ENCODE measurements at places on chromosomes 1 and 21.

DNA sequence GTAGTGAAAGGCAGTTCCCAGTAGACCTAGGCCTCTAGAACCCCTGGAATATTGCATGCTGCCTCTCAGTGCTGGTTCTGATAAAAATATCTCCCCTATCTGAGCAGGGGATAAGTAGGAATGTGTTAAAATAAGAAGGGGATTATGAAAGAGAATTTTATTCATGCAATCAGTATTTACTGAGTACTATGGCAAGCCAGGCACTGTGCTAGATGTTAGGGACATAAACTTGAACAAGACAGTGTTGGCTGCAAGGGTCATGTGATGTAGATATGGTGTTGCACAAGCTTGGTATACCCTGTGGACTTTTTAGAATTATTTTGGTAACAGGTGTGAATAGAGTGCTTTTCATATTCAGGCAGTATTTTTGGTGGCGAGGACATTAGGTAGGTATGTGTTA, 23.6 kb downstream of the NOS1AP start:
- DNase-seq, result no peak

- DNase-seq, result no peak
Observed at GRCh38 chr1:114496089-114496488, 14.9 kb downstream of the TRIM33 start.

DNA sequence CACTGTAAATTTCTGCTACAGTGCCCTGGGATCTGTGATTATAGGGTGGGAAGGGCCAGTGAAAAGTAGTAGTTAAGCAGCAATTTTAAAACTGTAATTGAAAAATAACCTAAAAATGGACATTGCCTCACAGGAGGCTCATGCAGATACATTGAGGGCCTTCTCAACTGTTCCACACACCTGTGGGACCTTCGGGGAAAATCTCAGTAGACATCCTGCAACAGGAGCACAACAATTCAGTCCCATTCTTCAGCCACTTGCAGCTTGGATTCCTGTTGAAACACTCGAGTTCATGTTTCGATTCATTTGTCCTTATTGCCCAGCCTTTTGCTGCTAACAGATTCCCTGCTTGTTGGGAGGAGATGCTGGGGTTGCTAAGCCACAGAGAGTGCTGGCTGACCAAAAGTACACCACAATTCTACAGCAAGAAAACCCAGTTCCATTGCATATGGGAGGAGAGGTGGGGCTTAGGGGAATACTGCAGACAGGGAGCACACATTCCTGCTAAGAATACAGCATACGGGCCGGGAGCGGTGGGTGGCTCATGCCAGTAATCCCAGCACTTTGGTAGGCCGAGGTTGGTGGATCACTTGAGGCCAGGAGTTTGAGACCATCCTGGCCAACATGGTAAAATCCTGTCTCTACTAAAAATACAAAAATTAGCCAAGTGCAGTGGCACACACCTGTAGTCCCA, 4.5 kb downstream of the TMCC2 start:
- DNase-seq, result no peak

- DNase-seq, result no peak
Observed at GRCh38 chr1:41638086-41639024, 153.9 kb upstream of the EDN2 start.

GRCh38 chr1:206555473-206555935, 48.2 kb downstream of the RASSF5 start:
- DNase-seq, result no peak

DNA sequence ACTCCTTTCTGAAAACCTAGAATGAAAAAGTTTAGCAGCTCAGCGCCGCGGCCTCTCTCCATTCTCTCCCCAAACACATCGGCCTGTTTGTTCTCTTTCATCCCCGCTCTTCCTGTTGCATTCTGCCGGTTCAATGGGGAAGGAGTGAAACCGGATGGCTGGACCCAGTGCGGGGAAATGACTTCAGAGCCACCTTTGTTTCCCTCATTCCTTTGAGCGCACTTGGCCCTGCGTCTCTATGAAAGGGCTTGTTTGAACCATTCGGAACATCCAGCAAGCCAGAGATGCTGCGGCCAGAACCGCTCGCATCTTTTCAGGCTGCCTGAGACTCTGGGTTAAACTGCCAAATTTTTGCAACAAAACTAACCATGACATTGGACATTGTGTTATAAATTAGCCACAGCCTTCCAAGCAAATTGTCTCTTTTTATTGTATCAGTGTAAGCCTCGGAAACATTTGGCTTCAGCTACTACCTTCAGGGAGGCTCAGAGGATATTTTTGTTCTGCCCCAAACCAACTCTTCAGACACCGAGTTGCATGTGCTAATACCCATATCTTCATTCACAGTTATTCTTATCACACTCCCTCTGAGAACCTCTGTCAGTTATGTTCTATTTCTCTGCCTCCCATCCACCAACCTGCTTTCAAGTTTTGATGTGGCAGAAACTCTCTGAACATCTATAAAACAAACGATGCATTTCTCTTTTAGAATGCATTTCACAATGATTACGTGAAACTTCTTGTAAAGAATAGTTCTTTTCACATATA, 5.1 kb upstream of the OLIG1 start:
- no peak for DNase-seq

DNA sequence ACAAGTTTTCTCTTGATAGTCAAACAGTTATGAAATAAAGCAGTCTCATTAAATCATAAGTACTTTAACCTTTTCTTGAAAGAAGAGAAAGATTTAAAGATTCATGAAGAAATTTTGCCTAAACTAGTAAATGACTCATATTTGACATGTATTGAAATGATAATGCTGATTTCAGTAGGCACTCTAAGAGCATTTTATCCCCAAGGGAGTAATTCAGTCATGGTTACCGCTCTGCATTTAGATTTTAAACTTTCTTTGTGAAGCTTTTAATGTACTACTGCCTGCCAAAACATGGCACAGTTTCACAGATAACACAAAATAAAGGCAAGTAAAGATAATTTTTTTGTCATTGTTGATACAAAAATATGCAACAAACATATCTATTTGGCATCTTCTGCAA, 6.8 kb downstream of the USH2A start:
- DNase-seq, result no peak

- DNase-seq, result no peak
Observed at GRCh38 chr21:9759972-9760371, 761.4 kb upstream of the TPTE start.

DNA sequence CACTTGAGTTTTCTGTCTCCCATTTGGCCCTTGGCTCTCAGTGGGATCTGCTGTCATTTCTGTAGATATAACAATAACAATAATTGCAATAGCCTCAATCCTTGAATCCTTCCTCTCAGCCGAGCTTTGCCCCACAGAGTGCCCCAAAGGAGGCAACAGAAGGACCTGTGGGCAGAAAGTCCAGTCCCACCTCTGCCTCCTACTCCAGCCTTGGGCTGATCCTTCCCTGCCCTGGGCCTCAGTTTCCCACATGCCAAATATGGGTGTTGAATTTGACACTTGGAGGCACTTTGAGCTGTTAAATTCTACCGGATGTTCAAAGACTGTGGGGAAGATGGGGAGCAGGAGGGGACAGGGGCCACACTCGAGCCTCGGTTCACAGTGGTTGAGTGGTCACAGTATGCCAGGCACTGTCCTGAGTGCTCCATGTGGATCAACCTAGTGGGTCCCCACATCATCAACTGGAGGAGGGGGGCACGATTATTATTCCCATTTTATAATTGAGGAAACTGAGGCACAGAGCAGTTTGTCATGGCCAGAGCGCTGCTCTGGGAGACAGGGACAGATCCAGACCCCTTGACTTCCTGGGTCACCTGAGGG, 307.1 kb downstream of the MATN1 start:
- DNase-seq, result no peak

GRCh38 chr1:161840363-161840762, 74.2 kb downstream of the ATF6 start:
- no peak for DNase-seq

GRCh38 chr1:2784854-2785630, 16.5 kb downstream of the TTC34 start:
- DNase-seq, result no peak

GRCh38 chr1:90761781-90762589, 44.9 kb upstream of the BARHL2 start:
- no peak for DNase-seq

GRCh38 chr1:56654126-56654923, 9.2 kb downstream of the PRKAA2 start:
- no peak for DNase-seq

DNA sequence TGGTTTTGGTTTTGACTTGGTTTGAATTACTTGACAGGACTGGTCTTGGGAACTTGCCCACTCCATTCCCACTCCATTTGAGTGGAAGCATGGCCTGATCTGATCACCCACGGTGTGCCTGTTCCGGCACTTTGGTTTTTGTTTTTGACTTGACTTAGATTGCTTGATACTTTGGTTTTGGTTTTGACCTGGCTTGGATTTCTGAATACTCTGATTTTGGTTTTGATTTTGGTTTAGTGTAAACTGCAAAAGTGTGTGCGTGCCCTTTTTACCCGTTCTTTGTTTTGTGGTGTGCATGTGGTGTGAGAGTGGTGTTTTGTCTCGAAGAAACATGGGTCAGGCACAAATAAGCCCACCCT, 50.0 kb downstream of the ADCY10 start:
- DNase-seq, result no peak

DNA sequence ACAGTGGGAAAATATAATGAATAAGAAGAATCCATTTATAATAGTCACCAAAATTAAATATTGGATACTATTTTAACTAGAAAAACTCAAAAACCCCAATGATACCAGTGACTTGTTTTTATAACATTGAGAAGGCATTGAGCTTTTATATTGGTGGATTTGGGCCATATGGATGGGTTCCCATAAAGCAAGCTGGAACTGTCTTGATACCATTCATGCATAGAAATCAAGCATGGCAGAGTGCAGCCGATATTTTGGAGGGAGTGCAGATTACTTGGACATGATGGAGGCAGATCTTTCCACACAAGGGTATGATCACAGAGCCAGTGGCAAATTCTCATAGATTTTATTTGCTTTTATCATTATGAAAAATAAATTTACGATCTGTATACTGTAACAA, 3.8 kb upstream of the RWDD3 start:
- DNase-seq, result no peak

DNA sequence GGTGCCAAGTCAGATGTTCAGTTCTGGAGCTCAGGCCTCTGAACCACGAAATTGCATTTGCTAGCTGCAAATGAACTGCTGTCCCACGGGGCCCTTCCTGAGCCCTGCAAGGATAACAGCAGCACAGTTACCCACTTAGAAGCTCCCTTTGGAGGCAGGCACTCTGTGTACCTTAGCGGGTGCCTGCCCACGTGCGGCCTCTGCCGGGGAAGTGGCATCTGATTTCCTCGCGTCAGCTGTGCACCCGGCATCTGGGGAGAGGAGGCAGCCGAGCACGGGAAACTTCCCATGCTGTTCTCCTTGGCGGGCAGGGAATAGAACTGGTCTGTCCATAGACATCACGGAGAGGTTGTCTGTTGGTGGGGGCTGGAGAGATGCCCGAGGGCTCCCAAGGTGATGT, 148.0 kb upstream of the C1orf174 start:
- no peak for DNase-seq

DNA sequence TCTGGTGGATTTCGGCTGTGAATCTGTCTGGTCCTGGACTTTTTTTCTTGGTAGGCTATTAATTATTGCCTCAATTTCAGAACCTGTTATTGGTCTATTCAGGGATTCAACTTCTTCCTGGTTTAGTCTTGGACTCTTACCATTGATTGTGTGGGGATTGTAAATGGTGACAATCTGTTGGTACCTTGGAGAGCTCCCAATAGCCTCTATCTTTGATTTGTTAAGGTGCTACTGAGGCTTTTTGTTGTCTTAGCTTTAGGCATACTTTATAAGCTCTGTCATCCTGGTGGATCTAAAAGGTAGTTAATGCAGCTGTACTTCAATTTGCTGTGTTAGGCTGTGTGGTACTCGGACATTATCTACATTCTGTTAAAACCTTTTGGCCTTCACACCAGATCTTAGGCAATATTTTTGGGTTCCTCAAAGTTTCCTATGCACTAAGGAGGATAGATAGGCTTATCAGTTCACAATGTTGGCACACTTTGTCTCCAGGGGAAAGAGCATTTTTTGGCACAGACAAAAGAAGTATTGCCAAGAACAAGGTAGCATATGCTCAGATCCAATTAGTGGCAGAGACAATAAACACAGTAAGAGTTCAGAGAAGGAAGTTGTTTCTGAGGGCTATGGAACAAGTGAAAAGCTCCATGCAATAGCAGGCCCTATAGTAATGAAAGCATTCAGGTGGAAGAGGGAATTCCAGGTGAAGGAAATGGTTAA, 230.4 kb downstream of the PDE4B start:
- DNase-seq, result peak; percentile 20

GRCh38 chr1:77056525-77056924, 162.7 kb downstream of the PIGK start:
- no peak for DNase-seq

GRCh38 chr1:230868736-230869385, 540 bp upstream of the C1orf198 start:
- peak; percentile 68 for DNase-seq

- DNase-seq, result no peak
Observed at GRCh38 chr1:171277534-171277933, 29.2 kb downstream of the FMO1 start.

- DNase-seq, result no peak
Observed at GRCh38 chr1:232263452-232263851, 366.5 kb downstream of the SIPA1L2 start.

DNA sequence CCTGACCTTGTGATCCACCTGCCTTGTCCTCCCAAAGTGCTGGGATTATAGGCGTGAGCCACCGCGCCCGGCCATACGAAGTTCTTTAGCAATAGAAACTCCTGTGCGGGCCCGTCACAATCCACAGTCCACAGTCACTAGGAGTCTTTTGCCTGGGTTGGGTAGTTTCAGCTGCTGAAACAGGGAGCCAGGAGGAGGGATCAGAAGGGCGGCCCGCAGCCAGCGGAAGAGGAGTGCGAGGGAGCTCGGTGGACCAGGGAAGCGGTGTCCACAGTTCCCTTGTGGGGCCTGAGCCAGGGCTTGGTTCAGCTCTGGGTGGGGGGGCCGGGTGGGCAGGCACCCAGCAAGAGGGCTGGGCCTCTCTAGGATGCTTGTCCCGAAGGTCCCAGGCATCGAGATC, 17.9 kb upstream of the HSPG2 start:
- no peak for DNase-seq

DNA sequence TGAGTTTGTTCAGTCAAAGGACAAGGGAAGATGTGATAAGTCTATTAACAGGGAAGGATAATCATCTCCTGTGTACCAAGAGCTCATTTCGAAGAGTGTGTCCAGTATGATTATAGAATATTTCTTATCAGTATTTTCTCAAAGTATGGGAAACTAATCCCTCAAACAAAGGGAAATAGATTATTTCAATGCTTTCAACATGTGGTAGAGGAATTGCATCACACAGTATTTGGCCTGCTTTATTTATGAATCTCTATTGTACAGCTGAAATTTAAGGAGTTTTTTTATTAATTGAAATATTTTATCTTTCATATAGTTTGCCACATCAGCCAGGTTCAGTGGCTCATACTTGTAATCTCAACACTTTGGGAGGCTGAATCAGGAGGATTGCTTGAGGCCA, 151.0 kb downstream of the CLEC20A start:
- DNase-seq, result no peak
